ENCODE measurements at places on chromosomes 12 and 14.

- no peak for DNase-seq
These were observed 22.9 kb upstream of the CALM1 start for GRCh38 chr14:90373887-90374286.

DNA sequence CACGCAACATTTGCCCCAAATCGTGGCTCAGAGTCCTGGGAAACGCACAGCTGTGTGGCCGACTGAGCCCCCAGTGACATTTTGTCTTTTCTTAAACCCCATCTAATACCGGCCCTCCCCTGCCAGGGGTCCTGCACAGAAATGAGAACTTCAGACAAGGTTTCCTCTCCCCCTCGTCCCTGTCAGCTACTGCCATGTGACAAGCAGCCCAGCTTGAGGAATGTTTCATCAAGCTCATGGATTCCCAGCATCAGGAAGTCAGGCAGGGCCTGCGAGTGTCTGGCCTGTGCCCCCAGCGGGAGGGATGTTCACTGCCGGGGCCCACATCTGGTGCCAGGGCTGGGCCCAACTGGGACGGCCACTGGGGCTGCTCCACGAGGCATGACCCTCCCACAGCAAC lies 15.9 kb downstream of the MMP17 start:
- DNase-seq, result no peak

GRCh38 chr12:125100551-125101434 lies 35.6 kb downstream of the AACS start:
- no peak for DNase-seq

DNA sequence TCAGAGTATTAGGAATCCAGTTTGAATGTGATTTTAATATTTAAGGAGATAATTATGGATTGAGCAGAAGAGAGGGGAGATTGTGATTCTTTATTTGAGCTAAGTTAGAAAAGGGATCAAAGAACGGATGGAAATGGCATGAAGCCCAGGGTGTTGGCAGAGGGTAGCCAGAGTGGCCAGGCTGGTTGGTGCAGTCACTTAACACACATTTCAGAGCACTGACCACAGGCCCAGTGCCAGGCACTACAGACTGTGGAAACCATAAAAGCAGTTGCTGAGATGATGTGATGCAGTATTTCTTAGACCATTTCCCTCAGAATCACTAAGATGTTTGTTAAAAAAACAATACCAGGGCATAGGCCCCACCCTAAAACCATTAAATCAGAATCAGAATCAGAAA lies 167.7 kb upstream of the AMIGO2 start:
- DNase-seq, result no peak

- DNase-seq, result no peak
These were observed 193.0 kb upstream of the LMNTD1 start for GRCh38 chr12:25746131-25746530.

DNA sequence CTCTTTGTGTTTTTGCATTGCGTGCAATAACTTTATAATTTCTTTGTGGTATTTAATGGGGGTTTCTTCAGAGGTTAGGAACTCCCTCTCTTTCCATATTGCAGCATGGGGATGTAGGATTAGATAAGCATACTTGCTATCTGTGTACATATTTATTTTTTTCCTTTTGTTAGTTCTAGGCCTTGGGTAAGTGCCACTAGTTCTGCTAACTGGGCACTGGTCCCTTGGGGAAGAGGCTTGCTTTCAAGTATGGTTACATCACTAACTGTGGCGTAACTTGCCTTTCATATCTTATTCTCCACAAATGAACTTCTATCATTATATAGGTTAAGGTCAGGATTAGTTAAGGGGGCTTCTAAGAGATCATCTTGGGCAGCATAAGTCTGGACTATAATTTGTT lies 31.5 kb upstream of the SLCO1B3 start:
- no peak for DNase-seq

DNA sequence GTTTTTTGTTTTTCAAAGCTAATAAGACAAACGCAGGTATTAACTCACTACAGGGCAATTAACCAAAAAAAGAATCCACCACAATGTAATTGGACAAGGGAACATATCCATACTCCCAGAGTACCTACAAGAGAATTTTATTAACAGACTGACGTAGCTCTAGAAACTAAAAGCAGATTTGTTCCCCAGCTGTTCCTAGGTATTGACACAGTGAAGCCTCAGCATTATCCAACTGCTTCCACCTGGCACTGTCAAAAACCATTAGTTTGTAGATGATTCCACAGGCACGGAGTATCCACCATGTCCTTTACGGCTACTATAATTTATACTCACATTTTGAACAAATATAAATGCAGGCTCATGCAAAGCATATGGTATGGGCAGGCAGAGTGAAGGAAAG lies 22.3 kb downstream of the PPM1H start:
- DNase-seq, result no peak

- no peak for DNase-seq
These were observed 26.4 kb downstream of the TBC1D15 start for GRCh38 chr12:71865757-71866536.

DNA sequence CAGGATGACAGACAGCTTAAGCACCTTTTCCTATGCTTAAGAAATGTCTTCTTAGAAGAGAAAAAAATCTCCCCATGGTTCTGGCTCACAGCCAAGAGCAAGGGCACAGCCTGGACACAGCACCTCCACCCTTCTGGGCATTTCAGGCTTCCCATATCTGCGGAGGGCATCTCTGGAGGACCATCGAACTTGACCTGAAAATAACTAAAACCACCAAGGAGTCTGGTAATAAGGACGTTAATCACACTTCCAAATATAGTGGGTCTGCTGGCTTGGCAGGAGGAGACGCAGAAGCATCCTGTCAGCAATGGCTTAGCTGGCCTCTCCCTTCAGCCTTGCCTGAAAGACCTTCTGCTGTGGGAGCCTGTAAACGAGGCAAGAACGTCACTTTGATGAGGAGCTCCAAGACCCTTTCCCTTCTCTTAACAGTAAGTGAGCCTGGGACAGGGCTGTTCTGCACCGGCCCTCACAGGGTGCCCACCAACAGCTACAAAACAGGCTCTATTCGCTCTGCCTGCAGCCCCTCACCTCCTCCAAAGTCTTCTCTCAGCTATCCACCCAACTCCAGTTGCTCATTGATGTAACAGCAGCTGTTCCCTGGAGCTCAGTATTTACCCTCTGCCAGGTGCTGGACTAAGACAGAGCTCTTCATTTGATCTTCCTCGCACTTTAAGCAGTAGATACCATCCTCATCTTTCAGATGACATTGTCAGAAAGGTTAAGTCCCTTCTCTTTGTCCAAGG lies 13.2 kb downstream of the SETD3 start:
- DNase-seq, result no peak

GRCh38 chr12:104189915-104190555 lies 25.5 kb upstream of the TXNRD1 start:
- no peak for DNase-seq

DNA sequence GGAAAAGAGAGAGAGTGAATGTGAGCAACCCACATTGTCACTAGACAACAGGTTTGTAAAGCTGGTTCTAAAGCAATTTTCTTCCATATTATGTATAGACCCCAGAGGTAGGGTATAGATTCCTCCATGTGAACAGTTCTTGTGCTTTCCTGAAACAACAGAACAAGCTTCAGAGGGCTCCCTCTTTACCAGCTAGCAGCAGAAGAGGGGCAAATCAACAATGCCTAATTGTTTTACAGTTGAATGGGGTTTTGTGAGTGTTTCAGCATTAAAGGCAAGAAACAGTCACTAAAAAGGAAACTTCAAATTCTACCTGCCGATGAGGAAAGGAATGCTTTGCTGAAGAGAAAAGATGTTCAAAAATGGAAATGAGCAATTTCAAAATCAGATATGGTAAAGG lies 341.2 kb upstream of the KITLG start:
- no peak for DNase-seq

DNA sequence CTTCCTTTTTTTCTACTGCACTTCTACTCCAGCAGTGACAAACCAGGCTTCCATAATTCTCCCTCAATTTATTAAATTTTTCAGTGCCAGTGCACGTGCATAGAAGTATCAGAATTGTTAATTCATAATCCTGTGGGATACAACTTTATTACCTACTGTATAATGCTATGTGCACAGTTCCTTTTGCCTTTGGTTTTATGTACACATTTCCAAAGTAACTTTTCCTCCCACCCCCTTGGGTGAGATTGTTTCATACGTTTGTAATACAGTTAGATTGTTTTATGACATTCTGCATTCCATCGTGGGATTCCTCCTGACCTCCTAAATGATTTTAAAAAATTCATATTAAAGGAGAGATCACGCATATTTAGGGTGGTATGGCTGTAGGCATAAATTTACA lies 128.1 kb downstream of the TTC6 start:
- DNase-seq, result no peak

DNA sequence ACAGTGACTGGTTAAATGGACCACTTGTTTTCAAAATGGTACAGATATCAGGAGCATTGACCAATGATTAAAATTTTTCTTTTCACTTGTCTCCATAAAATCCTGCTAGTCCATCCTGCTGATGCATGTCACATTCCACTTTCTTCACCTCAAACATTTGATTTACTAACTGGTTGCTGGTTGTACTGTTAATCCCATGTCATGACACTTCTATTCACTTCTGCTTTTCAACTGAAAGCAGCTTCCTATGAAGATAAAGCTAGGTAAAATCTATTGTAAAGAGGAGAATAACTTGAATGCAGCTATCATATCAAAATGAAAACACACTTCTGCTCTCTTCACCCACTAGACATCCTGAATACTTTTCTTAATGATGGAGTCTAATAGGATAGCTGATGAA lies 149.6 kb upstream of the OTX2 start:
- DNase-seq, result no peak

DNA sequence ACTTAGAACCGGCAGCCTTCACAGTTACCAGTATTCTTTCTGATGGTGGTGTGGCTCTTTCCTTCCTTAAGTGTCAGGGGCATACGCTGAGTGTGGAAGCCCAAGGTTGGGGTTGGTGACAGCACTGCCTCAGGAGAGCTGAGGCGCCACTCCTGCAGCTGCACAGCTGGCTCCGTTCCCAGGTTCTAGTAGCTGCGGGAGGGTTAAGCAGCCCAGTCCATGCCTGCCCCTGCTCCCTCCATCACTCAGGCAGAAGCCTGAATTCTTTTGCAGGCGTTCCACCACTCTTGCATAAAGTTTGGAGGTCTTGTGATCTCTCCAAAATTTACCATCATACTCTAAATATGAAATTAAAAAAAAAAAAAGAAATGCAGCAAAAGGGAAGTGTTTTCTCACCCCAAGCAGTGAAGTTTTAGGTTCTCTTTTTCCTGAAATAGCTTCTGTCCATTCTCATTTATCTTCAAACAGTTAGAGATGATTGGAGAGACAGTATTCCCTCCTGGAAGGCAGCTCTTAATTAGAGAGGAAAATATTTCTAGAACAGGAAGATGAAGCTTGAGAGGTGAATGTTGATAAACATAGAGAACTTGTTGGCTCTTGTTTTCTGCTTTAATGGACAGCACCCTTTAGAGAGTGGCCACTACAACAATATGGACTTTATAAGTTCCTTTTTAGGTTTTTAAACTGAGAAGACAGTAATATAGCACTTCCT lies 136.1 kb downstream of the FGD4 start:
- no peak for DNase-seq

DNA sequence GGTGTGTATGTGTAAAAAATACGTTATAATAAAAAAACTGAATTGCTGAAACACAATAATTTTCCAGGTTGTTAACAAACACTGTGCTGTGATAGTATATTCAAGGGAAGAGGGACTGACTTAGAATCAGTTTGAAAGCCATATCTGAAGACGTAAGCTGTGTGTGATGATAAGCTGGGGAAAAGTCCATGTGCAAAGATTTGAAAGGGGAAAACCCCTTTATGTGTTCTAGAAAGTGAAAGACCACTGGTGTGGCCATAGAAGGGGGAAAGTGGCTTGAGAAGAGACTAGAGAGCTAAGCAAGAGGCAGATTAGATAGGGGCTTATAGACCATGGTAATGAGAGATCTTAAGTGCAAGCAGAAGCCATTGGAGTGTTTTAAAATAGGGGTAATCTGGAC lies 195.9 kb upstream of the GZMB start:
- DNase-seq, result no peak

GRCh38 chr12:23950210-23950774 lies 822 bp upstream of the SOX5 start:
- DNase-seq, result no peak

DNA sequence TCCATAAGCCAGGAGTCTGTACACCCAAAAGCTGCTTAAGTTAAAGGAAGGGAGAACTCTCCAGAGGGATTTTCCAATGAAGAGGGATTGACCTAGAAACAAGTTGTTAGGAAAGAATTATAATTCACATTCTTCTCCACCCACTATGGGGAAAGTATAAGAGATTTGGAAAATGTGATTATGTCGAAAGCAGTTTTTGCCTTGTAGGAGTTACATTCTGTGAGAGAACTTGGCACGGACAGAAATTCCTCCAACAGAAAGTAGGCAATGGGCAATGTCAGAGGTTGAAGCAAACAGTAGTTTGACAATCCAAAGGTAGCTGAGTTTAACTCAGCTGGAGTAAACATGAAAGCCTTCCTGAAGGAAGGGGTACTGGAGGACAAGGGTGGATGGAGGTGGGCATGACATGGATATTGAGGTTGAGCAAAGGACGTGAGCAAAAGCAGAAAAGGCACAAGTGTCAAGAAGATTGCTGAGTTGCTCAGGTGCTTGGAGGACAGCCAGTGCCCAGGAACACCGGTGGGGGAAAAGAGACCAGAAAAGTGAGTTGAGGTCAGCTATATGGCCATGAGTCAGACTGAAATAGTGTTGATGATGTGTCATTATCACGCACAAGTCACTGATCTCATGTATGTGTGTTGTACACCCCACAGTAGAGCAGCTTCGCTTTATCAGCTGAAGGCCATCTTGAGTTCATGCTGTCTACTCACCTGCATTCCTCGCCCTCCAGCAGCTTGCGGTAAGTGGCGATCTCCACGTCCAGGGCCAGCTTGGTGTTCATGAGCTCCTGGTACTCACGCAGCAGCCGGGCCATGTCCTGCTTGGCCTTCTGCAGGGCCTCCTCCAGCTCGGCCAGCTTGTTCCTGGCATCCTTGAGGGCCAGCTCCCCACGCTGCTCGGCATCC lies 4.0 kb downstream of the KRT5 start:
- no peak for DNase-seq

DNA sequence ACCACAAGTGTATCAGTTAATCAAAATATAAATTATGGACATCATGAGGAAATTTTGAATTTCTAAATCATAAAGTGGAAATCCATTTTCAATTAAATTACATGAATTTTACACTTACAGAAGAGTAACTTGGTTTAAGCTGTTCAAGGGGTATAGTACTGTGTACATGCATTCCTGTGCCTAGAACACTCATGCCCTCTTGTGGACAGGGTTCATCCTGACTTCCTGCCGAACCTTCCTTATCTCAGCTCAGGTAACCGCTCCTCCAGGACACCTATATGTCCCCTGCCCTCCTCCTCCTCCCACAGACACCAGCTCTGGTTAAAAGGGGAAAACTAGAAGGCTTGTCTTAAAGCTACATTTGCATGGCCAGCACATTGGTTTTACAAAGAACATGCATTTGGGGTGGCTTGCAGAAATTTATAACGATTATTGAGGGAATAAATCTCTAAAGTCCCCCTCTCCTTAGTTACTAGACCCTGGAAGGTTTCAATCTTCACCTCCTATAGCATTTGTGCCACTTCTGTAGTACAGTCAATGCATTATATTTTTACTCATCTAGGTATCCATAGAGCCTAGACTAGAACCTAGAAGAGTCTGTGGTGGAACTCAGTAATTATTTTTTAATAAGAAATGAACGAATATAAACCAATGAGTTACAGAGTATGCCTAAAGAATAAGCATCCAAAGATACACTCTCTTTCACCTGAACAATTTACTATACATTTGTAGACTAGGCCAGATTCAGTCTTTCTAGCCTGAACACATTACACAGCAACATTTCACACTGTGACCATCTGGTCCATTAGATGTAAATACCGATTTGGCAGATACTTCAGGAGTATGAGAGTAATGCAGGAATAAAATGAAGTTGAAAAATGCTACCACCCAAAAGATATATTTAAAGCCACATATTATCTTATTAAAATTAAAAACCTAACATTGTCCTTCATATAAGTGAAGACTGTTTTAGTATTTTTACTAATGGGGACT lies 345.6 kb downstream of the PAWR start:
- DNase-seq, result no peak

Measured in cortex of kidney (tissue), 1 donor.